ENCODE measurements at places on chromosomes 16 and 17. TPM values are rescaled to one million over a fixed set of nuclear protein-coding genes. Genes with fewer than 3 reads are reported as not detected.

The OTOP2 gene
- total RNA-seq = not detected

The INCA1 gene
- 0.62 TPM for total RNA-seq

DNA sequence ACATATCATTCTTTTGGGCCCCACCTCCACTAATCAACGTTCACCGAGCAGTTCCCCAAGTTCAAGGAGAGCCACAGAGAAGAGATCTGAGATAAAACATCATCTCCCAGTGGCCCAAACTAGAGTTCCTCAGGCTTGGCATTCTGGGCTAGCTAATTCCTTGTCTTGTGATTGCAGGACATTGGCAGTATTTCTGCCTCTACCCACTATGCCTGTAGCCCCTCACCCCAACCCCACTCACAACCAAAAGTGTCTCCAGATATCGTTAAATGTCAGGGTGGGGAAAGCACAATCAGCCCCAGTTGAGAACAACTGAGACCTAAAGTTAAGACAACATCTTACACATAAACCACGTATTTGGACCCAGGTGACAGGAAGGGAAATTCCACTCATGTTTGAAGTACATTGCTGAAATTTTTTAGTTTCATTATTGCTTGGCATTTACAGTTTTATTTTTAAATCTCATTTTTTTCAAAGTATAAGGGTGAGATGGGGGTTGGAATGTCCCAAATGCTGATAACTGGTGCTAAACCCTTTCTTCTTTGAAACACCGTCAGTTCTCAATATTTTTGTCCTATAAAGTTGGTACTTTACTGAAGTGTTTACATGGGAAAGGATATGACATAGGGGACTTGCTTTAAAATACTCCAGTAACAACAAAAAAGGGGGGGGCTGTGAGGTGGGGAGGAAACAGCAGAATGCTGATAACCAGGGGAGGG lies 13.6 kb downstream of the ZC3H7A start:
- no peak for DNase-seq

DNA sequence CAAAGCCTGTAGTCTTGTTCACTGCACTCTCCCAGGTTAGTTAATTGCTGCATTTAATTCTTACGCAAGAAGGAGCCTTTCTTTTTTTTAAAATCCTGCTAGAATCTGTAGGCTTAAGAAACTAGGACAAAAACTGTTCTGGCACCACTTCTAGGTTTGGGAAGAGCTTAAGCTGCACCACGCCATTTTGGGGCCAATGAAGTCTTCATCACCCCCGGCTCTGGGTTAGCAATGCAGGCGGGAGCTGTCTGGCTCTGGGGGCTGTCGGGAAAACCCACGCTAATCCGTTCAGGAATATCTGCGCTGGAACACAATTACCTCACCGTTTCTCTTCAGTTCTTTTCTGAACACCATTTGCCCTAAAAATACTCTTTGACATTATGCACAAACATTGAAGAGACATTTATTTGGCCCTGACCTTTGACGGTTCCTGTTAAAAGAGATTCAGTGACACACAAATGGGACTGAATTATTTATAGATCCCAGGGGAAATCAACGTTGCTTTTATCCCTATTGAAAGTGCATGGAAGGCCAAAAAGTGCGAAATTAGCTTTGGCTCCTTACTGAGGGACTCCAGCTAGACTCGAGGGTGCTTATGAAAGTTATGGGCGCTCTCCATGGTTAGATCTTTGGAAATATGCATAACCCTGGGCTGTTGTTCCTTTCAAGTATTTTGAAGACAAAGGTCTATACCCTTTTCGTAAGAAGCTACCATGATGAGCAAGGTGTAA lies 249.2 kb downstream of the HAPSTR1 start:
- DNase-seq = peak; percentile 50

GRCh38 chr17:68356949-68357455 lies 65.7 kb downstream of the ARSG start:
- no peak for DNase-seq

- peak; percentile 43 for DNase-seq
Measured at GRCh38 chr17:81735264-81736102, 23.4 kb downstream of the SLC25A10 start.

DNA sequence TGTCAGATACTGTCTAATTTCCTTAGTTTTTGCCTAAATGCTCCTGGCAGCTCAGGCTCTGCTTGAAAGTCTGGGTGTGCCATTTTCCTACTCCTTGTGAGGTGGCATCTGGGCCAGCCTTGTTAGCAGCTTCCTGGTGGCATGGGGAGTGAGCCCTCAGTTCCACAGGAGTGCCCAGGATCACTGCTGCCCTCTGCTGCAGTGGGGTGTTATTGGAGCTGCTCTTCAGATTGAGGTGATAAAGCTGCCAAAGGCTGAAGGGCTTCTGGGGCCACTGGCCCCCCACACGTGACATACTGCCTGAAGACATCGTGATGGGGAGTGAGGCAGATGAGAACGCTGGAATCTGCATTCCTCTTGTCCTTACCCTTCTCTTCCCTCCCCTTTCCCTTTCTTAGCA lies 27.4 kb downstream of the CEP95 start:
- no peak for DNase-seq

- DNase-seq = no peak
Measured at GRCh38 chr17:48244121-48244711, 136.7 kb downstream of the SNX11 start.

- no peak for DNase-seq
Measured at GRCh38 chr16:48413272-48413671, 28.1 kb upstream of the SIAH1 start.

- no peak for DNase-seq
Measured at GRCh38 chr17:18129041-18129502, 20.5 kb downstream of the MYO15A start.
